ENCODE measurements at places on chromosomes 5 and 9.

GRCh38 chr9:35426627-35427026 lies 63.3 kb upstream of the RUSC2 start:
- DNase-seq: peak; percentile 35

DNA sequence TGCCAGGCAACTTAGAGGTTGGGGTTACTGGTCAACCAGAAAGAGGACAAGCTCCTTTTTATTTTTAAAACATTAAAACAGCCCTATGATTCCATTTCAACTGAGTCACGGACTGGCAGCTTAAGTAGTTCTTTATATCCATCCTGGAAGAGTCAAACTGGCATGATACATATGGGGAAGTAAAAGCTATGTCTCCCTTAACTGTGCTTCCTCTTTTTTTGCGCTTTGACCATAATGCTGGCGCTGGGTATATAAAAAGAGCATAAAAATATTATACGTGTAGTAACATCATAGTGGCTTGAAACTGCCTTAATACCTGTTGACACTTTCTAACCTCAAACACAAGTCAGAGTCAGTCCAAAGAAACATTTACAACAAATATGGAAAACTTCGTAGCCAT lies 274.4 kb downstream of the CSNK1G3 start:
- DNase-seq: no peak

DNA sequence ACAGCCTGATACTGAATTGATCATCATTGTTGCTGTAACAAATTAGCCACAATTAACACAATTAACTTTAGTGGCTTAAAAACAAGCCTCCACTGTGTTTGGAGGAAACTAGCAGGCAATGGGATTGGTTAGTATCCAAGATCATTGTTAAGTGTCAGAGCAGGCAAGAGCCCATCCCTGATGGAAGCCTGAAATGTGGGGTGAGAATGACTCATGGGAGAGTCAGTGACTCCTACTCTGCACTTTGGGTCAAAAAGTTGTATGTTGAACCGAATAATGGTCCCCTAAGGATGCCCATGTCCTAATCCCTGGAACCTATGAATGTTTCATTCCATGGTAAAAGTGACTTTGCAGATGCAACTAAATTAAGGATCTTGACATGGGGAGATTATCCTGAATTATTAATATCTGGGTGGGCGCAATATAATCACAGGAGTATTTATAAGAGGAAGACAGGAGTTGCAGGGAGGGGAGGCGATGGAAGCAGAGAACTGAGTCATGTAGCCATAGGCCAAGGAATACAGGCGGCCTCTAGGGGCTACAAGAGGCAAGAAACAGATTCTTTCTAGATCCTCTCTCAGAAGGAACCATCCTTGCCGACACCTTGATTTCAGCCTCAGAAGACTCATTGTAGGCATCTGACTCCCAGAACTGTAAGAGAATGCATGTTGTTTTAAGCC lies 28.8 kb downstream of the ALG2 start:
- peak; percentile 84 for DNase-seq

- peak; percentile 45 for DNase-seq
Observed at GRCh38 chr5:125043781-125044391, 297.4 kb upstream of the ZNF608 start.

GRCh38 chr9:127237801-127238200 lies 26.8 kb upstream of the GARNL3 start:
- no peak for DNase-seq

GRCh38 chr5:132063090-132063911 lies 2.8 kb downstream of the IL3 start:
- DNase-seq: peak; percentile 71

GRCh38 chr5:1754531-1755220 lies 45.0 kb downstream of the MRPL36 start:
- no peak for DNase-seq

Measured in fibroblast of mammary gland (primary cell).